HFFc6 (cell line): ENCODE measurements at places on chromosomes 12 and 14. TPM values are rescaled to one million over a fixed set of nuclear protein-coding genes. Genes with fewer than 3 reads are reported as not detected.
A peak's percentile ranks its signal among the peaks of the same experiment; 100 is the strongest.

SPTB gene
- 0.64 to 0.88 TPM (median 0.66 TPM) in 3 replicates for total RNA-seq

KRT79 gene
- not detected in 3 replicates for total RNA-seq

DNA sequence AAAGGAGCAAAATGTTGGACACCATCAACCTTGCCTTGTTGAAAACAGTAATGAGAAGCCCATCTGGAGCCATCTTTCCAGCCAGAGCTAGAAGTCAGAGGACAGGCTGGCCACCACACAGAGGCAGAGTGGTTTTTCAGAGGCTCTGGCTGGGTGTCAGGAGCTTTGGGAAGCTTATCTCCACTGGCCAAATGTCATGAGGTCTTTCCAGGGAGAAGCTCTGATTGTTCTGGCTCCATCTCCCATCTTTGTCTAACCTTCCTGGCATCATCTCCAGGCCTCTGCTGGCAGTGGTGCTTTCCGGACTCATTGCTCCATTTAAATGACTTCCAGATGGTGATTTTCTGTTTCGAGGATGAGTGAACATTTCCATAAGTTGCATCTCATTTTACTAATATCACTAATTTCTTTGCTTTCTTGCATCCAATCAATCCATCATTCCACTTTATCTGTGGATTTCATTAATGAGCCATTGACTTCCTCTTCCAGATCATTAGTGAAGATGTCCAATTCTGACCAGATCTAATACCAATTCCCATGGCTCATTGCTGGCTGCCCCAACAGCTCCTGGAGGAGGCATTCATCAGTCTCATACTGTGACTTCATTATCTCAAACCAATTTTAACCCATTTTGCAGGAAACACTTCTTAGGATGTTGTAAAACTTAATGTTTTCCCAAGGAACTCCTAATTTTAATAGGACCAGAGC lies 35.3 kb upstream of the TMTC1 start:
- DNase-seq = no peak

KCNC2 gene
- not detected in 3 replicates for total RNA-seq

DNA sequence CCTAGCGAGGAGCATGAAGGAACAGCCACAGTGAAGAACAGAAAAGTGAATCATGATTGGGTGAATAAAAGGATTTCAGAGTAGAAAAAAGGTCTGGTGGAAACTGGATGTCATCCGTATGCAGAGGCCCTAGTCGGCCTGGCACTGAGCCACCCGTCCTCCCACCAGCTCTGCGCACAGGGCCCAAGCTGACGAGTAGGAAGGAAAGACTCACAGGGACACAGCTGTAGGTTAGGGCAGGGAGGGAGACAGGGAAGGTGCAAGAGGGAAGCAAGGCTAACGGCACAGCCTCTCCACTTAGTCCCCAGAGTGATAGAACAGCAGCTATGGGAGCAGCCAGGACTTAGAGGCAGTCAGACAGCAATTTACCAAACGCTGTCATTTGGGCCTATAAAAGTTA lies 112.6 kb downstream of the KCNK10 start:
- DNase-seq = no peak

GRCh38 chr14:63245893-63246292 lies 41.6 kb downstream of the RHOJ start:
- DNase-seq = no peak

DPPA3 gene
- not detected in 3 replicates for total RNA-seq

GRCh38 chr12:105288311-105288996 lies 42.0 kb upstream of the C12orf75 start:
- DNase-seq = no peak

- DNase-seq = peak; percentile 62
Measured at GRCh38 chr14:92603309-92604242, 90.0 kb downstream of the RIN3 start.

GRCh38 chr12:64674367-64674922 lies 64.2 kb downstream of the RASSF3 start:
- DNase-seq = no peak

DNA sequence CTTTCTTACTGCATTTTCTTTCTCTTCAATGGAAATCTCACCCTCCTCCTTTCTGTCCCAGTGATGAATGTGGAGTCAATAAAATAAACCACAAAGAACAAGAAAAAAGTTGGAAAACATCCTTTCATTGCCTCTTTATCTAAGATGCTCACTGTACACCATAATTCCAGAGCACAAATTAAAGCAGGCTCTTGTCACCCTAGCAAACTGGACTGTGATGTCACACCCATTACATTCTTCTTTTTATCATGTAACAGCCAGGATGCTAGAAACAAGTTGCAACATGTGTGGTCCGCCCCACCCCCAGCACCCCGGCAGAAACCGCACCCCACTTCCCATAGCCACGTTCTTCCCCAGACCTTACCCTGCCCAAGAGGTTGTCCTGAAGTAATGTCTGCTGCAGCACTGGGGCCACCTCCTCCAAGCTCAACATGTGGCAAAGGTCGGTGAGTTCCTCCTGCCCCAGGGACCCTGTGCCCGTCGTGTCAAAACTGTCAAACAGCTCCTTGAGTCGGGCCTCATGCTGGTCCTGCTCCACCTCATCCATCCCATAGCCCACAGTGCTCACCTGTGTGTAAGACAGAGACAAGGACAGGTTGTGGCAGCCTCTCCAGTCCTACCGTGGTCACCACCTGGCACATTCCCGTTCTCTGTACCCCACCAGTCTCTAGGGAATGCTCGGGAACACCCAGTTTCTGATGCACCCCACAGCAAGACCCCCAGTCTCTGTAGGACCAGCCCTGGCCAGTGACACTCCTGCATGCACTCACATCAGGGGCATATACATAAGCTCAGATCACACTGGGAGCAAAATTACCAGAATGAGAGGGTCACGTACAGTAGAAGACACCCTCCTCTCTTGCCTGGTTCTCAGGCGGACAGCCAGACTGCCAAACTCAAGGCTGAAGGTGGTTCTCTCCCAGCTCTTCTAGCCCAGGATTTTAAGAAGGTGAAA lies 9.2 kb downstream of the NIN start:
- DNase-seq = no peak

PLEK2 gene
- 7.9 to 18.5 TPM (median 14.5 TPM) in 3 replicates for total RNA-seq

DNA sequence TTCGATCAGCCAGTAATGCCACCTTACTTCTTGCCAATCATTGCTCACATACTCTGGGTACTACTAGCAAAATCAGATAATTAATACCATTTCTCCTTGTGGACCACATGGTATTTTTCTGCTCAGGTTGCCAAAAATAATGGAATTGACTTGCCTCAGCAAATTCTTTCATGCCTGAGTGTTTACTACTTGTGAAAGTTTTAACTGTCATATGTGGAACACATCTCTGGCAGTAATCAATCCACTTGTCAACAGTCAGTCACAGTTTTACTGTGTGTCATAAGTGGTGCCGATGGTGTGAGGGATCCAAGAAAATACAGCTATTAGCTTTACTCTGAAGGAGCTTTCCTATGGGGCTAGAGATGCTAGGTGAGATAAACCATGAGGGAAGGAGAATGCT lies 55.3 kb upstream of the ATF1 start:
- DNase-seq = no peak

DNA sequence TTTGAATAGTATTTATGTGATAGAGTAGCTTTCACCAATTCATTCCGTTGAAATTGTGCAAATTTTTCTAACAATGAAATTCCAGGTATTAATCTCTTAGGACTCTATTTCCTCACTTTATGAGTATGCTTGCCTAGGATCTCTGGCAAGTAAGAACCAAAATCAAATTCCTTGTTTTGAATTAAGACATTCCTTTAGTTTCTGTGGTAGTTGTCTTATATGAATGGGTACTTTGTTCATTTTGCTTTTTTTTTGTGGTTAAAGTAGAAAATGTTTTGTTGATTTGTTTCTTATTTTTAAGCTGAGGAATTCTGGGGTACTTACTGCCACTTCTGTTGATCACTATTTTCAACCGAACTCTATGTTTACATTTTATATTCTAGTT lies 59.8 kb downstream of the KITLG start:
- DNase-seq = no peak

GRCh38 chr12:41935911-41936310 lies 208.8 kb downstream of the GXYLT1 start:
- no peak for DNase-seq

GRCh38 chr14:89524990-89525667 lies 108.1 kb upstream of the FOXN3 start:
- DNase-seq = no peak

DNA sequence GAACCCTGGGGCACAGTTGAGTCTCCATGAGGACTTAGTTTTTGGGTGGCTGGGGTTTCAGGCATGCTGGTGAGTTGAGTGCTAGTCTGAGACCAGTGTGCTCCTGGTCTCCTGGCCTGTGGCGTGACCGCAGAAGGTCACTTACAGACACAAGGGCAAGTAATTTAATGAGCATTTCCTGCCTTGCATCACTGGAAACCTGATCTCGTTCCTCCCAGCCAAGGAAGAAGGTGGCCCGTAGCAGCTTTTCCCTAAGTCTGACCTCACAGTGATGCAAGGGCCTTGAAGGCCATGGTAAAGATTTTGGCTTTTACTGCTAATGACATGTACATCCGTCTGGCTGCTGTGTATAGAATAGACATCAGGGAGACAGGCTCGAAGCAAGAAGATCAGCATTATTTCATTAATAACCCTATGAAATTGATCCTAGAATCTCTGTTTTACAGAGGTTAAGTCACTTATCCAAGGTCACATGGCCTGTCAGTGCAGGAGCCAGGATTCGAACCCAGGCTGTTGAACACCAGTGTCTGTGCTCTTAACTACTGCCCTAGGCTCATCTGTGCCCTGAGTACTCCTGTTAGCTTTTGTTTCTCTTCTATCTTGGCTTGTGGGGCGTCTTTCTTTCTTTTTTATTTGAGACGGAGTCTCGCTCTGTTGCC lies 4.6 kb downstream of the TMEM120B start:
- DNase-seq = peak; percentile 95

- DNase-seq = no peak
Measured at GRCh38 chr14:69089046-69089445, 63.9 kb downstream of the DCAF5 start.

DNA sequence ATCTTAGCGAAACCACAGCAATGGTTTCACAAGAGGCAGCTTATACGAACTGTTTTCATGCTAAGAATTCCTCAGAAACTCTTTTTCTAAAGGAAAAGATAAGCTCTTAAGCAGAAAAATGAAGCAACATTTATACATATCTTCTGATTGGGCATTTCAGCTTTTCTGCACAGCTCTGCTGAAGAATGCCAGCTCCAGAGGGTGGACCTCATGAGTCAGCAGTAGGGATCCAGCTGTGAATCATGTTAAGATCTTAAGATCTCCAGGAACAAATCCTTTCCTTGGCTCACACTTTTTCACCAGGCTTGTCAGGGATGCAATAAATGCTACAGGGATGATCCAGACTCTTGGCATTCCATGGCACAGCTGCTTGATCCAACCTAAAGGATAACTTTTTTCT lies 477.1 kb upstream of the CCDC196 start:
- DNase-seq = peak; percentile 2

GRCh38 chr14:42222924-42223471 lies 616.3 kb downstream of the LRFN5 start:
- no peak for DNase-seq

- DNase-seq = peak; percentile 12
Measured at GRCh38 chr12:42143452-42144157, 1.1 kb downstream of the GXYLT1 start.

DBX2 gene
- total RNA-seq = not detected in 3 replicates

- DNase-seq = no peak
Measured at GRCh38 chr14:70315942-70316341, 43.5 kb downstream of the COX16 start.

DNA sequence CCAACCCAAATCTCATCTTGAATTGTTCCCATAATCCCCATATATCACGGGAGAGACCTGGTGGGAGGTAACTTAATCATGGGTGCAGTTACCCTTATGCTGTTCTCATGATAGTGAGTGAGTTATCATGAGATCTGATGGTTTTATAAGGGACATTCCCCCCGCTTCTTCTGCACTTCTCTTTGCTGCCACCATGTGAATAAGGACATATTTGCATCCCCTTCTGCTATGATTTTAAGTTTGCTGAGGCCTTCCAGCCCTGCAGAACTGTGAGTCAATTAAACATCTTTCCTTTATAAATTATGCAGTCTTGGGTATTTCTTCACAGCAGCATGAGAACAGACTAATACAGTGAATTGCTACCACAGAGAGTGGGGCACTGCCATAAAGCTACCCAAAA lies 179.1 kb downstream of the LRIG3 start:
- no peak for DNase-seq

DNA sequence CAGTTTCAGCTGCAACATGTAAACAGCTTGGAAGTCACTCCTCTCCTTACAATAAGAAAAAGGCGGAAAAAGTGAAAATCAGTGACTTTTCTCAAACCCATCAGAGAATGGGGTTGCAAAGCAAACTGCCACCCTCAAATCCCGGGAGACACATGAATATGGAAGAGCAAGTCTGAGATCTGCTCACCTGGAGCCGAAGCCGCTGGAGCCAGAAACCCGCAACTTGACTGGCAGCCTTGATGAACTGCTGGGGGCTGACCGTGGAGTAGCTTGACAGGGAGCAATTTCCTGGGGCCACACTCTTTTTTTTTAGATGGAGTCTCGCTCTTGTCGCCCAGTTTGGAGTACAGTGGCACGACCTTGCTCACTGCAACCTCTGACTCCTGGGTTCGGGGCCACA lies 208.2 kb downstream of the KIF26A start:
- no peak for DNase-seq

NR1H4 gene
- not detected in 3 replicates for total RNA-seq

GRCh38 chr12:108238474-108238873 lies 100.6 kb downstream of the CMKLR1 start:
- no peak for DNase-seq

DNA sequence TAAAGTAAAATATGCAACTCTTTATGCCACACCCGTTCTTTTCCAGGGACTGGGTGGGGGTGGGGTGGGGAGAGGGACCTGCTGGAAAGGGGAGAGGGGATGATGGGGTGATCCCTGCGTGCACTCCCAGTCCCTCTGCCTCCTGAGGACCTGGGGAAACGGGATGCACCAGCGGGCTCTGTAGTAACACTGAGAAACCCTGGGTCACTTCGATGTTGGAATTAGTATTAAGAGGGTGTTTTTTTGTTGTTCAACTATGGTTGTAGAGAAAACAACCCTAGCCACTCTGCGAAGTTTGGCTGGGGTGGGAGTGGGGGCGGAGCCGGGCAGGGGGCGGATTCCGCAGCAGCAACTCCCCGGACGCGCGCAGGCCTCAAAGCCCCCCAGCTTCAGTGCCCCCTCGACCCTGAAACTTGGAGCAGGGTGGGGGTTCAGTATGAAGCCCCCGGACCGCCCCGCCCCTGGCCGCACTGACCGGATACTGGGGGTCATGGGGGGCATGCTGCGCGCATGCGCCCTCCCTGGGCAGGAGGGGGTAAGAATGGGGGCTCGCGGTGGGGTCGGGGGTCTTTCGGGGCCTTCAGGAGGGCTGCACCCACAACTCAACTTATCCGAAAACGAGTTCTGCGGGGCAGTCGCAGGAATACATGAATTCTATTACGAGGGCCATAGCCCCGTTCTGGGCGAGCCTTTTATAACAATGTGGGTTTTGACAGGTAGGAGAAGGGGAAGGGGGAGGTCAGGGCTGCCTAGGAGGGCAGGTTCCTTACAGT lies 1.3 kb upstream of the ARHGEF25 start:
- no peak for DNase-seq

C14orf132 gene
- total RNA-seq = 23.6 to 32.6 TPM (median 30.2 TPM) in 3 replicates
